ENCODE measurements at places on chromosomes 13 and 19. TPM values are rescaled to one million over a fixed set of nuclear protein-coding genes. Genes with fewer than 3 reads are reported as not detected.

Gene PSPN
- 0.70 TPM for total RNA-seq

Gene ZNF471
- total RNA-seq, result 2.9 TPM

Gene CCNA1
- 26.2 TPM for total RNA-seq

Gene CDC16
- total RNA-seq, result 35.9 TPM

Gene CYP2B6
- total RNA-seq, result not detected

Gene ZNF709
- 2.8 TPM for total RNA-seq

Gene SMAD9
- 0.47 TPM for total RNA-seq

Gene FGF21
- total RNA-seq, result not detected

Gene KCNN1
- total RNA-seq, result not detected

Gene FUT2
- not detected for total RNA-seq

Gene ADGRL1
- 8.5 TPM for total RNA-seq

Gene PSG3
- not detected for total RNA-seq

Gene TIMM50
- total RNA-seq, result 46.9 TPM

Gene KASH5
- not detected for total RNA-seq

Gene C19orf38
- total RNA-seq, result 0.15 TPM

Gene AP1M1
- 94.8 TPM for total RNA-seq

Gene MISP
- total RNA-seq, result under 0.01 TPM

Gene ZBTB32
- total RNA-seq, result not detected

Gene NCCRP1
- total RNA-seq, result not detected
